ENCODE measurements at places on chromosomes 3 and 15.
A peak's percentile ranks its signal among the peaks of the same experiment; 100 is the strongest.

DNA sequence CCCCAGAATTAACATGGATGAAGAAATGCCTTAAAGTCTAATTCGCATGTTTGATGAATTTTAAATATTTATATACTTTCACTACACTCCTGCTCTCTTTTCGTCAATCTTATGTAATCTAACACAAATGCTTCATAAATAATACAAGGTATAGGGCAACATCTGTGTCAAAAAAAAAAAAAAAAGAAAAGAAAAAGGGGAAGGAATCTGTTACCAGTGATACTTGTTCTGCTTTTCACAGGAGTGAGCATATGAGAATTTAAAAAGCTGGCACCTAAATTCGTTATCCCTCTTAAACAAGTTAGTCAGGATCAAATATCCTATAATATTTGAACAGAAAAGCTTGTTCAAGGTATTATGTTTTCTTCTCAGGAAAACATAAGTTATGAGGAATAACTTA is 243.8 kb downstream of the KCNH8 start:
- no peak for DNase-seq

DNA sequence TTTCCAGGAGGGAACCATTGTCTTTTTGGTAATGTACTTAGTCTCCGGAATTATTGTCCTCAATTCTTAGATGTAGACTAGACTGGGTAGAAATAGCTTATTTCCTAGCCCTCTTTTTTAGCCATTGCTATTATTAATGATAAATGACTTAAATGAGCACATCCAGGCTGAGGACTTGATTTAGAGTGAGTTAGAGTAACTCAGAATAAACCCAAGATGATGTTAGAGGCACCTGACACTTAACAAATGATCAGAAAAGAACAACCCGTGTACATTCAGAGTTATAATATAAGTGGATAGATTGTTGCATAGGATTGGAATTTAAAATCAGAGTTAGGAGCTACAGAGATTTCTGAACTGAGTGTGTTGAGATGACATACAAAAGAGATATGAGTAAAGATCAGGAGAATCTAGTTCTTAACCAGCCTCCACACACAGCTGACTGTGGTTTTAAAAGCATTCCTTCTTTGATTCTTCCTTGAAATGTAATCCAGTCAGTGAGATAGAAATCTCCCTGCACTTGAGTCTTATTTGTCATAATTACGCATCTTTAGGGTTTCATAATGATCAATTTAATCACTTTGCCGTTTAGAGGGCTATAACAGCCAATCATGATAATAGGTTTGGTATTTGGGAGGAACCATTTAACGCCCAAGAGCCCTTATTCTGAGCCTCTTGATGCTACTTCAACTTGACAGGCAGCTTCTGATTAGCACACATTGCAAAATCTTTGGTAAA is 366.5 kb downstream of the GAP43 start:
- DNase-seq = no peak

DNA sequence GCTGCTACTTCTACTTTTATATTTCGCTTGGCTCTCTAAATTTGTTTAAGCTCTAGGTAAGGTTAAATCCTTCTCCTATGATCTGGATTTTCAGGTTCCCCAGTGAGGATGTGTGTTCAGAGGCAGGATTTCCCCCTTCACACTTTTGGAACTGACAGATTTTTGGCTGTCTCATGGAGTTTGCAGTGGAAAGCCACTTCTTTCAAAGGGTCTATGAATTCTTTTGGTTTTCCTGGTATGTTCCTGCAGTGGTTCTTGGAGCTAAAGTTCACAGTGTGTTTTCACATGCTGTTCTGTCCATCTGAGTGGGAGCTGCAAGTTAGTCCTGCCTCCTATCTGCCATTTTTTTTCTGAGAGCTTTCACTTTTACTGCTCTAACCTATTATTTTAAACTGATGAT is 21.6 kb upstream of the TIGIT start:
- no peak for DNase-seq

- DNase-seq = no peak
These were observed 220.6 kb downstream of the NLGN1 start for GRCh38 chr3:173618148-173618547.

DNA sequence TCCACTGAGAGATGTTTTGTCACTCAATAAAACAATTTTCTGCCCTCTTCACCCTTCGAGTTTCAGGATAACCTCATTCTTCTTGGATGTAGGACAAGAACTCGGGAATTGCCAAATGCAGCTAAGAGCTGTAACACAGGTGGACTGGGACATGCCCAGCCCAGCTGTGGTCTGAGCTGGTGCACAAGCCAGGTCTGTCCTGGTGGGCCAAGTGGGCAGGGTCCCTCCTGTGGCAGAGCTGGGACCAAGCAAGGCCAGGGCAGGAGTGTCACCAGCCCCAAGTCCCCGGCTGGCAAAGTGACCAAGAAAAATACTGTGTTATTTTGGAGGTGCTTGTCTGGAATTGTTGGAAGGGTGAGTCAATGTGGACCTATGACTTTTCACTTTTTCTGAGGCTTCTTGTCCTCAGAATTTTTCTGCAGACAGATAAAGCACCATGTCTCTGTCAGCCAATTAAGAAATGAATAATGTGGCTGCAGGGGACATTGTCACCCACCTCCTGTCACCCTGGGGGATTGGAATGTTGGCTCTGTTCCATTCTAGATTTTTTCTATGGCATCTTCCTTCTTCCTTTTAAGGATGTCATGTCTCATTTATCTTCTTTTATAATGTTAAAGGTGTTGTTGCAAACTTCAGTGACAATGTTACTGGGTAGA is 645.2 kb upstream of the EPHA6 start:
- DNase-seq = no peak

DNA sequence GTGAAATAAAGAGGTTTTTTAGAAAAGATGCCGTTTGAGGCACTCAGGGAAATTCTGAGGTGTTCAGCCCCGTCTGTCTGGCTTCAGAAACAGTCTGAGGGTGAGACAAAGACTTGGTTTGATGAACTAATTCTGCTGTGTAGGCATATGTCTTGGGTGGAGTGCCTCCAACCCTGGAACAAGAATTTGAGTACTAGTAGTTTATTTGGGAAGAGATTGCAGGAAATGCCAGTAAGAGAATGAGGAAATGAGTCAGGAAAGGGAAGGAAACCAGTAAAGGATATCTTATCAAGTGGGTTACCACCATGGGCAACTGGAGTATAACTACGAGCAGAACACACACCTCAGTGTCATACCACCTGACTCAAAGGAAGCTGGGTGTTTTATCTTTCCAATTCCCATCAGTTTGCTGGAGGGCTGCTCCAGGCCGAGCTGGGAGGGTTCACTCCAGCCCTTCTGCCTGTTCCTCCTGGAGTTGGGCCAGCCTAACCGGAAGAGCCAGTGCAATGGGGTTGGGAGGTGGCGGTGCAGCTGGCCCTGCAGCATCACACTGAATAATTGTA is 75.3 kb downstream of the TGFBR2 start:
- DNase-seq = peak; percentile 71

- no peak for DNase-seq
These were observed 16.3 kb downstream of the BHLHE40 start for GRCh38 chr3:4995500-4996053.

DNA sequence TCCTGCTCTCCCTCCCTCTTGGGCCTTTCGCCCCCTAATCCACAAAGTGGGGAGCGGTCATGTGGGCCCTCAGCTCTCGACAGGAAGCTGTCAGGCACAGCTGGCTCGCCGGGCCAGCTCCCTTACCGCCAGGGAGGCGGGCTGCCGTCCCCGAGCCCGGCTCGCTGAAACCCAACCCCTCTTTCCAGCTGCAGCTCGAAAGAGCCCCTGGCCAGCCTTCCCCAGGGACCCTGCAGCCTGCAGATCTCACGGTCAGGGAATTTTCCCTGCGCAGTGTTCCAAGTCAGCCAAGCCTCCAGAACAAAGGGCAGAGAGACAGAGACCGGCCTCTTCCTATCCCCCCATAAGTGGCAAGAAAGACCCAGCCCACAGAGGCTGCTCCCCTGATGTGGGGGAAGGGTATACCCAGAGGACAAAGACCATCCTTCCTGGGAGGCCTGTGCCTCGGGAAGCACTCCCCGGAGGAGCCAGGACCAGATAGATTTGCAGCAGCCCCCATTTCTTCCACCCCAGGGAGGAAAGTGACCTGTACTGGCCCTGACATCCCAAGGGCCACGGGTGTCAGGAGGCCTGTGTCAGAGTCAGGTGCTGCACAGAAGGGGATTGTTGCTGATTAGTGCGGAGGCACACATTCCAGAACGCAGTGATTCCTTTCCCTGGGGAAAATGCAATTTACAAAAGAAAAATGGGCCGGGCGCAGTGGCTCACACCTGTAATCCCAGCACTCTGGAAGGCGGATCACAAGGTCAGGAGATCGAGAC is 32.6 kb downstream of the MAGEF1 start:
- DNase-seq = peak; percentile 61

- DNase-seq = no peak
These were observed 68.6 kb upstream of the FAM174B start for GRCh38 chr15:92724144-92724543.

GRCh38 chr15:39497759-39498565 is 82.9 kb upstream of the THBS1 start:
- no peak for DNase-seq

- no peak for DNase-seq
These were observed 1.7 kb upstream of the CCR8 start for GRCh38 chr3:39327746-39328349.

DNA sequence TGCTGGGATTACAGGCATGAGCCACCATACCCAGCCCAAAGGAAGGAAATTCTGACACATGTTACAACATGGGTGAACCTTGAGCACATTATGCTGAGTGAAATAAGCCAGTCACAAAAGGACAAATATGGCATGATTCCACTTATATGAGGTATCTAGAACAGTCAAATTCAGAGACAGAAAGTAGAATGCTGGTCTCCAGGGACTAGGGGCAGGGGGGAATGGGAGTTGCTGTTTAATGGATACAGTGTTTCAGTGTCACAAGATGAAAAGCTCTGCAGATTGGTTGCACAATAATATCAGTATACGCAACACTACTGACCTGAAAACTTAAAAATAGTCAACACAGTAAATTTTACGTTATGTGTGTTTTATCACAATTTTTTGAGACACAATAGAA is 4.1 kb downstream of the SPATA12 start:
- no peak for DNase-seq

DNA sequence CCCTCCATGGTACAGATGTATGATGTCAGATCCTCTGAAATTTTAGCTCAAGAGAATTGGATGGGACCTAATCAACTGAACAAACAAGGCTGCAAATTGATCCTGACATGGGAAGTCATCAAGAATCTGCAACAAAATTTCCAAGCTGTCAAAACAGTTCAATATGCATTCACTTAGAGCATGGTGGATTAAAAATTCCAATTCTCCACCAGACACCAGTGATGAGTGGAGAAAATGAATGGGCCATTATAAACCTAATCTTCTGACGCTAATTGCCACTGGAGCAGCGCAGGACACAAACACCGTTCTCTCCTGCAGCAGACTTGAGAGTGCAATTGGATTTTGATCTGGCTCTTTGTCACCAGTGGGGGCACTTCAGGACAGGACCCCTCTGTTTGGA is 94.2 kb downstream of the MINAR1 start:
- DNase-seq = no peak

DNA sequence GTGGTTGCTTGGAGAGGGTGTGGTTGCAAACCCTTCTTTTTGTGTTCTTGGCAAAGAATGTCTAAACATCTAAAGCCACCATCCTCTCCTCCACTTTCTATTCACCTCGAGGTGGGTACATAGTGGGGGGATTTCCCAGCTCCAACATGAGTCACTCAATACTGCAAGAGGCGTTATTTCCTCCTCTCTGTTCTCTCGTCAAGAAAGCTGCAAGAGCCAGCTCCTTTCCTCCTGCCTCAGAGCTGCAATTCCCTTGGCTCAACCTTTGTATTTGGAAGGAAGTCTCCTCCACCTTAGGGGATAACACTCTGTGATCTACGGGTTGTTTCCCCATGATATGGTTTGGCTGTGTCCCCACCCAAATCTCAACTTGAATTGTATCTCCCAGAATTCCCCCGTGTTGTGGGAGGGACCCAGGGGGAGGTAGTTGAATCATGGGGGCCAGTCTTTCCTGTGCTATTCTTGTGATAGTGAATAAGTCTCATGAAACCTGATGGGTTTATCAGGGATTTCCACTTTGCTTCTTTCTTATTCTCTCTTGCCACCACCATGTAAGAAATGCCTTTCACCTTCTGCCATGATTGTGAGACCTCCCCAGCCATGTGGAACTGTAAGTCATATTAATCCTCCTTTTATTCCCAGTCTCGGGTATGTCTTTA is 138.4 kb downstream of the PLCL2 start:
- DNase-seq = no peak

DNA sequence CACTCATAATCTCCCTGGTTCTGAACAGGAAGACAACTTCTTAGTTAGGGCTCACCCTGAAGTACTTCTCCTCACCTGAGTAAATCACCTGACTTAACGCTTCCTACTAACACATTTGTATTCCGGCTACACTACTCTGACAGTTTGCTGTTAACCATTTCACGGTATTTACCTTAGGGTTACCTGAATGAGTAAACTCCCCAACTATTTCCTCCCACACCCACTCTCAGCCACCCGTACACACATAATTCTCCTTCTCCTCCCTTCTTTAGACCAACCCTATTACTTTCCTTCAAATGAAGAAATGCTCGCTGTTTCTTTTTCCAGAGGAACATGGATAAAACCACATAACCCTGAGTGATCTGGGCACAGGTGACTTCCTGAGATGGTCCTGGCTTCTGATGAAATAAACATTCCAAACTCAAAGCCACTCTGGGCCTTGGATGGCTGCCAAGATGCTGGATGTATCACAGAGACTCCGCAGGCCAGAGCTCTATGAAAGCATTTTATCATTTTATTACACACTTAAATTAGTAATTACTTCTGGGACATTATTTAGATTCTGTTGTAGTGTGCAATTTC is 183.6 kb upstream of the ATP11B start:
- DNase-seq = no peak

GRCh38 chr3:193788189-193788991 is 195.4 kb downstream of the OPA1 start:
- DNase-seq = peak; percentile 66

DNA sequence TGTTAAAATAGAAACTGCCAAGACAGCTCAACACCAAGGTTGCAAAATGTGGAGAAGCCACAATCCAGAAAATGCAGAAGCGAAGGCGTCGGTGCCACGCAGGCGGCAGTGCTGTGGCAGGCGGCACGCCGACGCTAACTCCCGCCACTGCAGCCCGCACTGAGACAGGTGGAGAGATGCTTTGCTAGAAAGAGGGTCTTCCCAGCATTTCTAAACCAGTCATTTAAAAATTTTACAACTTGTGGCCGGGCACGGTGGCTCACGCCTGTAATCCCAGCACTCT is 23.2 kb downstream of the CYFIP1 start:
- no peak for DNase-seq

- no peak for DNase-seq
These were observed 59.2 kb upstream of the HERC1 start for GRCh38 chr15:63892794-63893441.

DNA sequence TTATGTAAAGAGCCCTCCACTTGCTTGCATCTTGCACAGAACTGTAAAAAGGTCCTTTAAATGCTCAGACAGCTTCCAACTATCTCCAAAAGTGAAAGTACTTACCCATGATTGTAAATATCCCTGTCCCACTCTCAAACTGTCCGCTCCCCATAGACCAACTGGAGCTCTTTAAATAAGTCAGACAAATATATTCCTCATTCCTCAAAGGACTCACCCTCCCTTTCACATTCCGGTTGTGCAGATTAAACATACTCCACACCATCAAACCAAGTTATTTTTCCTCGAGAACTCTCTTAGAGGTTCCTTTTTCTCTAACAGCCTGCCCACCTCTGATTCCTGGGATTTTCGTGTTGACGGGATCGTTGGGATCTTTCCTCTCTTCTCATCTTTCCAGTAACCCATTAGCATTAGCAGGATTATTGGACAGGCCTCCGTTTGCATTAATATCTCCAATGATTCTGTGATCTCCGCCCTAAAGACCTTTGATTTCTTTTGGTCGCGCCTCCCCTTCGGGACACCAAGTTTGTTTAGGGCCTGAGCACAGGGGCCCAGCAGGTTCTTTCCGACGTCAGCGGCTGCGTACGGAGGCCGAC is 763 bp downstream of the GOLGB1 start:
- no peak for DNase-seq

Data from Right ventricle myocardium superior (tissue), 1 donor.